Endothelial cell (in vitro differentiated cells): ENCODE measurements at places on chromosomes 5 and 9.

- DNase-seq = peak; percentile 18
Measured at GRCh38 chr9:38619556-38620447, 594 bp downstream of the ANKRD18A start.

DNA sequence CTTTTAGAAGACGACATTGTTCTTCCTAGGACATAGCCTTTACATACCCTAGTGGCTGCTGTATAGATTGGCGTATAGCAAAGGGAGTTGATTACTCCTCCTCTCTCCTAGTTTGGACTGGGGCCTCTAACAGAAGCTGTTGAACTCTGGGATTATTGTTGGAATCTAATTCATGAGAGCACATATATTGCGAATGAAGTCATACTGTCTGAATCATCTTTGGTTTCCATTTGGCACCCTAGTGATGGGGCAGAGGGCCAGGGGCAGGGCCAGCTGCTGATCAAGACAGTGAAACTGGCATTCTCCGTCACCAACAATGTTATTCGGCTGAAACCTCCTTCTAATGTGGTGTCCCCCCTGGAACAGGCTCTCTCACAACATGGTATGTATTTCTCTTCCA lies 40.3 kb downstream of the NUP188 start:
- DNase-seq = no peak

DNA sequence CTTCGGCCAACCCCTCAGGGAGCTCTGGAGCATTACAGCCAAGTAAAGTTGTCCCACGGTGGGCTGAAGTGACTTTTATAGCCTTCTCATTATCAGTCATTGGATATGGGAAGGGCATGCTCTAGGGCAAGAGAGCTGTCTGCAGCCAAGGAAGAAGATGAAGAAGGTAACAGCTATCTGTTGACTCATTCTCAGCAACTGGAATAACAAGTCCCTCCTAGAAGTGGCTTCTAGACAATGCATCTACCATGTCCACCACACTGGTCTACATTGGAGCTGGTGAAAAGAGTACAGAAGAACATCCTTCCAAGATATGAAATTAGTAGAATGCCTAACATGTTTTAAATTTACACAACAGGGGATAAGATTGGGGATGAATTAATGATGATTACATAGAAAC lies 524.2 kb downstream of the ACTL7B start:
- no peak for DNase-seq

GRCh38 chr9:83355024-83355444 lies 183.2 kb downstream of the FRMD3 start:
- no peak for DNase-seq

- no peak for DNase-seq
Measured at GRCh38 chr9:116094846-116095245, 58.7 kb upstream of the PAPPA start.

GRCh38 chr9:77005216-77005615 lies 14.2 kb upstream of the FOXB2 start:
- no peak for DNase-seq

DNA sequence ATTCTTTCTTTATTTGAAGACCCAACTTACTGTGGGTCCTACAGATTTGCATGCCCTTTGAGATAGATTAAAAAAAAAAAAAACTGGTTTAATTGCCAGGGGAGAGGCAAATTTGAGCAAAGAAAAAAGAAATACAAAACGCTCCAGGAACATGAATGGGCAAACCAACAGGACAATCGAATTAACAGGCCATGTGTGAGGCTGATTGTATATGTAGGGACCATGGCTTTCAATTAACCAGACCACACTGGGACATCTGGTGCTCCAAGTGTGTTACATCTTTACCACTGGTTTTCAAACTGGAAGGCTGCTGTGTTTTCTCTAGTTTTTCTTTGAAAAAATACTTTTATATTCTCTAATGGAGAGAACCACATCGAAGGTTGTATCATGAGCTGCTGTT lies 612.1 kb upstream of the SEMA6A start:
- DNase-seq = no peak

GRCh38 chr5:111892949-111893348 lies 136.0 kb upstream of the NREP start:
- no peak for DNase-seq

- DNase-seq = no peak
Measured at GRCh38 chr5:149687486-149688168, 42.5 kb upstream of the PPARGC1B start.

GRCh38 chr5:56964173-56964572 lies 12.2 kb upstream of the MIER3 start:
- no peak for DNase-seq

DNA sequence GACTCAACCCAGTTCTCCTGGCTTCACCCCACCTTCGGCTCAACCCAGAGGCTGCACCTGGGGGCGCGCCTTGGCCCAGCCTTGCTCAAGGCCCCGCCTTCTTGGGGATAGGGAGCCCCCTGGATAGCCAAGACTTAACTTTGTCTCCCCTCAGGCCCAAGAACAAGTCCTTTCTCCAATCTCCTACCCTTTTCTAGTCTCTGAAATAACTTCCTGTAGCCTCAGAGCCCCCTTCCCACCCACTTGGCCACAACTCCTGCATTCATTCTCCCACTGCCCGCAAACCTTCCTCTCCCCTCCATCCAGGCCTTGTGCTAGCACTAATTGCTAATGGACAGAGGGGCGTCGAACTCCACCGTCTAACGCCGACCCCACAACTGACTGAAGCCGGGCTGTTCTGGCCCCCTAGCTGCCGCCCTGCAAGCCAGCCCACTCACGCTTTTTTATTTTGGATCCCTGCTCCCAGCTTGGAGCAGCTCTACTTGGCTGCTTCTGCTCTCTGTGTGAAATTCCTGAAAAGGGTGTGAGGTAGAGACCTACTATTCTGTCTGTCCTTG lies 579 bp upstream of the ASTN2 start:
- peak; percentile 22 for DNase-seq

GRCh38 chr9:123326662-123327093 lies 29.3 kb upstream of the CRB2 start:
- DNase-seq = no peak

GRCh38 chr5:82641331-82642003 lies 363.3 kb upstream of the RPS23 start:
- DNase-seq = peak; percentile 41

- no peak for DNase-seq
Measured at GRCh38 chr5:53613536-53613935, 53.1 kb downstream of the NDUFS4 start.

GRCh38 chr5:158340608-158341007 lies 481.7 kb upstream of the CLINT1 start:
- DNase-seq = no peak

DNA sequence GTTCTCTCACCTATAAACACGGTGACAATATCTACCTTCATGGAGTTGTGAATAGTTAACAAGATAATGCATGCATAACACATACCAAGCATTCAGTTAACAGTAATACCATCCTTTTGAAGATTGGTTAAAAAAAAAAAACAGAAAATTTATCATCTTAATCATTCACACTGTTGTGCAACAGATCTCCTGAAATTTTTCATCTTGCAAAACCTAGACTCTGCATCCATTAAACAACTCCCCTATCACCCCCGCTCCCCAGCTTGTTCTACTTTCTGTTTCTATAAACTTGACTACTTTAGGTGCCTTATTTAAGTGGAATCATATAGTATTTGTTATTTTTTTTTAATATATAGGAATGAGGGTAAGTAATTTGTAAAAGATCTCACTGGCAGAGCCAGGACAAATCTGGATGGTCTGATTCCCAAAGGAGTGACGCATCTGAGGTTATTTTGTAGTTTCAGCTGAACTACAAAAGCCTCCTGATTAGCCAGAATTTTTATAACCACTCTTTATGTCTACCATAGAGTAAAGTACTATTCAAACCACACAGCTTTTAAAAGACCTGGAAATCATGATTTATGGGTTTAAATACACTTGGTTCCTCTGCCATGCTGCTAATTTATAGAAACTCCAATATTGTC lies 93.0 kb downstream of the FANCC start:
- DNase-seq = no peak

GRCh38 chr5:89816038-89816437 lies 593.5 kb downstream of the CETN3 start:
- DNase-seq = no peak

DNA sequence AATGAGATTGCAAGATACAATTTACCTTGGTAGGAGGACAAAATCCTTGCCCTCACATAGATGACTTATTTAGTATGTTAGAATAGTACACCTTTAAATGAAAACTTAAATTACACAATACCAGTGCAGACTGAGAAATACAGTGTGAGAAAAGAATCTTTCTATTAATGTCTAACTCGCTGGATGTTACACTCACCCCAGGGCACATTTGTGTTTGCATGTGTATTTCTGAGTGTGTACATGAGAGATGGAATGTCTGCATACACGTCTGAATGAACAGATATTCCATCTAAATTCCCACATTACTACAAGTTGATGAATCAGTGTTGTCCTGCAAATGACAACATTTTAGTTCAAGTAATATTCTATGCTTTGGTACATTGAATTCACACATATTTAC lies 99.8 kb downstream of the KLHL3 start:
- no peak for DNase-seq

DNA sequence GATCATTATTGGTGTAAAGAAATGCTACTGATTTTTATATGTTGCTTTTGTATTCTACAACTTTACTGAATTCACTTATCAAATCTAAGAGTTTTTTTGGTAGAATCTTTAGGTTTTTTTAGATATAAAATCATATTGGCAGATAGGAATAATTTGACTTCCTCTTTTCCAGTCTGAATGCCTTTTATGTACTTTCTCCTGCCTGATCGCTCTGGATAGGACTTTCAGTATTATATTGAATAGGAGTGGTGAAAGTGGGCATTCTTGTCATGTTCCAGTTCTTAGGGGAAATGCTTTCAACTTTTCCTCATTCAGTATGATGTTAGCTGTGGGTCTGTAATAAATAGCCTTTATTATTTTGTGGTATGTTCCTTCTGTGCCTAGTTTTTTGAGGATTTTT lies 8.3 kb downstream of the AHRR start:
- DNase-seq = no peak

GRCh38 chr5:15645381-15646160 lies 145.6 kb downstream of the FBXL7 start:
- DNase-seq = no peak
